ENCODE measurements at places on chromosomes 13 and 19.

DNA sequence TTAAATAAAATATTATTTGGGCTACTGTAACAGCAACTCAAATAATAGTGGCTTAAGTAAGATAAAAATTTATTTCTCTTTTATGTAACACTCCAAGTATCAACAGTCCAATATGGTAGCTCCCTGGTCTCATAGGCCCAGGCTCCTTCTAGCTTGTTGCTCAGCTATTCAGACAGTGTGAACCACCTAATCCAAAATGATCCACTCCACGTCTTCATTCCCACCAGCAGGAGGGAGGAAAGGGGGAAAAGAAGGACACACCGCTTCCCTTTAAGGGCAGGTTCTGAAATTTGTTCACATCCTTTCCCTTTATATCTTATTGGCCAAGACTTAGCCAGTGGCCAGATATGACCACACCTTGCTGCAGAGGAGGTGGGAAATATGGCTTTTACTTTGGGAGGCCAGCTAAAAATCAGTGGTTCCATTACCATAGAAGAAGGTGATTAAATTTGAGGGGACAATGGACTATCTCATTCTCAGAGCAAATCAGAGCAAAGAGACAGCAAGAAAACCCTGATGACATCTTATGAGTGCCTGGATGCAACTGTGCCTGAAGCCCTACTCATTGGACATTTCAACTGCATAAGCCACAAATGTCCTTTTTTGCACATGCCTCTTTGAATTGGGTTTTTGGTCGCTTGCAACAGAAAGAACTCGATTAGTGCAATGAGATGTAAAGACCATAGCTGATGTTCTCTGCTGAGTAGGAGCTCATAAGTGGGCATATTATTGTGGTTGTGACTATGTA, 7.0 kb upstream of the EPOR start:
- DNase-seq = no peak

GRCh38 chr19:32357720-32358119, 12.3 kb downstream of the ZNF507 start:
- DNase-seq = no peak

DNA sequence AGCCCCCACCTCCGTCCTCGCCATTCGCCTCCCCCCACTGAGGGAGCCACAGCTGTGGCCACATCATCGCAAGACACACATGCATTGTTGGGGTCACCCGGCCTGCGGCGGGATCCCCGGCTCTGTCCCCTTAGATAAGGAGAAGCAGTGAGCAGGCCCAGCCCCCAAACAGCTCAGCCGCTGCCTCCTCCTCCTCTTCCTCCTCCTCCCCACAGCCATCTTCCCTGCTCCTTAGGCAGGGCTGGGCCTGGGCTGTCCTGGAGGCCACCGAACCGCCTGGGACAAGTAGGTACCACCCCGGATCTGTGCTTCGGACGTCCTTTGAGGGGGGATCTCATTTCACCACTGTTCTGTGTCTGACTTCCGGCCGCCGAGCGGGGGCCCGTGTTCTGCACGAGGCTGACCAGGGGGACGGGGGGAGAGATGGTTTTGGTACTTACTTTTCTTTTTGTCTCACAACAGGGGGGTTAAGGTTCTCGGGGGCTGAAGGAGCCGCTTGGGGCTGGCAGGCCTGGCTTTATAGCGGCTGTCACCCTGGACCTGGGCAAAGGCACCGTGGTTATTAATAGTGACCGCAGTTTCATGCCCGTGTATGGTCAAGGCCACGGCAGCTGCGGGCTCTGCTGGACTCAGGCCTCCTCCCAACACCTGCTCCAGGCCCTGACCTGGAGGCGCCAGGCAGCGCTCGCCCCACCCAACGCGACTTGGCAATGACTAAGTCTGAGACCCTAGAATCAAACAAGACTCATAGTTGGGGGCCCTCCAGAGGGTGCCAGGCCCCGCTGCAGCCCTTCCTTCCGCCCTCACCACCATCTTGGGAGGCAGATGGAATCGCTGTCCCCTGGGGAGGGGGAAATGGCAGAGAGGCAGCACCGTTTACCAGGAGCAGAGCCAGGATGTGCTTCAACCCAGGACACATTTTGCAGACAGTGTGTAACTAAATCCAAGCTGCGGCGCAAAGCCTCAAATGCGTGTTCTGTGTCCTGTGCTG, 18.3 kb downstream of the NMRK2 start:
- no peak for DNase-seq

DNA sequence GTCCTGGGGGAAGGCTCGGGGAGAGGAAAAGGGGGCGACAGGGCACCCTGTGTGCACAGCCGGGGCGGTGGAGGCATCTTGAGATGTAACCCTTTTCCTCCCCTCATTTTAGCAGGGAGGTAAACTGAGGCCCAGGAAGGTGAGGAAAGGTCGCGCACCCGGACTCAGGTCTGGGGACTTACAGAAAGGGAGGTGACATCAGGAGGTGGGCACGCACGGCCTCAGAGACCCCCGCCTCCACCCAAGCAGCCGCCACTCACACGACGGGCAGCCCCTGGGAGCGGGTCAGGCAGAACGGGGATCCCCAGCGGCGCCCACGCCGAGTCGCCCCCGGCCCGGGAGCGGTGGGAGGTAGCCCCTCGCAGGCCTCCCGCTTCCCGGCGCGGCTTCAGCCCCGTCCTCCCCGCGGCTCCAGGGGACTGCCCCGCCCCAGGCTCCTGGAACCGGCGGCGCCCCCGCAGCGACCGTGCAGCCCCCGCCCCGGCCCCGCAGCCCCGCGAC, 477 bp downstream of the PIP5K1C start:
- DNase-seq = no peak

GRCh38 chr13:24672141-24673132, 7.8 kb upstream of the ATP12A start:
- DNase-seq = no peak

- DNase-seq = no peak
These were observed 25.2 kb downstream of the ZNF383 start for GRCh38 chr19:37243206-37243632.

- DNase-seq = no peak
These were observed 93.4 kb downstream of the FLT1 start for GRCh38 chr13:28401303-28402056.

DNA sequence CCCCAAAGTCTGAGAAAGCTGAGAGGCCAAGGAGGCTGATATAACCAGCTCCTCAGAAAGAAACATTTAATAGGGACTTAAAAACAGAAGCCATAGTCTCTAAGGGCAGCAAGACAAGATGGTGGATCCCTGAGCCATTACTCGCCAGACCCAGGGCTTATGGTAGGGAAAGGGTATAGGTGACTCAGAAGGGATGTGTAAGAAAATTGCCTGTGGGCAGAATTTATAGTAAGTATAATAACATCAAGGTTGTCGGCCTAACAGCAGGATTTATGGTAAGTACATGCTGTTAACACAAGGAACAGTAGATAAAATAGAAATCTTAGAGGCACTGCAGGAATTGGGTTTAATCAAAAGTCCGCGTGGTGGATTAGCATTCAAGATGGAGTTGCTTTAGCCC, 14.7 kb downstream of the KBTBD6 start:
- DNase-seq = no peak

- peak; percentile 51 for DNase-seq
These were observed 27.8 kb downstream of the EXOC3L2 start for GRCh38 chr19:45217193-45217956.

DNA sequence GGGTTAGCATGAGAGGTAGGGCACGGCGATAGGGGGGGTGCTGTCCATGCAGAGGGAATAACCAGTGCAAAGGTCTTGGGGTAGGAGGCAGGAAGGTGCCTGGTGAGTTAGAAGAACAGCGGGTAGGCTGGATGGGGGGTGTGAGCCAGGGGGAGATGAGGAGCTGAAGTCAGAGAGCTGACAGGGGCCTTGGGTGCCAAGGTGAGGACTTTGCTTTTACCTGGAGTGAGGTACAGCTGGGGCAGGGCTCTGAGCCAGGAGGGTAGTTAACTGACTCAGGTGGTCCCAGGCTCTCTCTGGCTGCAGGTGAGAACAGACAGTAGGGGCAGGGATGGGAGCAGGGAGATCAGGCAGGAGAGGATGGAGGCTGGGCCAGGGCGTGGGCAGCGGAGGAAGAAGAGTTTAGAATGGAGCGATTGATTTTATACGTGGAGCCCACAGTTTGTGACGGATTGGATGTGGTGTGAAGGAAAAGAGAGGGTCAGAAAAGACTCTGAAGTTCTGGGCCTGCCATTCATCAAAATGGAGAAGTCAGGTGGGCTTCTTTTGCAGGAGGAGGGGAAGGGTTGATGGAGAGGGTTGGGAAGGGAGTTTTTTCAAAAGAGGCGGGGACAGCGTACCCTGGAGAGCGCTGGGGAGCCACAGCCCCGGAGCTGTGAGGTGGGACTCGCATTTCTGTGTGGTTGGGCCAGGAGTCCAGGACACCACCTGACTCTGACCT, 1.2 kb upstream of the GRAMD1A start:
- DNase-seq = no peak

DNA sequence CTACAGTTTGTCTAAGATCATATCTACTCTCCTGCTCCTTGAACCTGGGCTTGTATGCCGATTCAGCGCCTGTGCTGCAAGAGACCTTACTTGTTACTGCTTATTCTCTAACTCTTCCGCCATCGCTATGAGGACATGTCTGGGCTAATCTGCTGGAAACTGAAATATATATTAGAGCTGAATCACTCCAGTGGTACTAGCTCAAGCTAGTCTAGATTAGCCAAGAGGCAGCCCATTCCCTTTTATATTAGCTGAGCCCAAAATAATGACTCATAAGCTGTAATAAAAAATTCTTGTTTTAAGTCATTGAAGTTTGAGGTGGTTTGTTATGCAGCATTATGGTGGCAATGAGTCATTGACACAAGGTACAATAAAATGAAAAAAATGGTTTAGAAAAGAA, 52.8 kb downstream of the SLC6A16 start:
- no peak for DNase-seq

GRCh38 chr13:72643311-72643989, 84.0 kb downstream of the MZT1 start:
- peak; percentile 35 for DNase-seq

DNA sequence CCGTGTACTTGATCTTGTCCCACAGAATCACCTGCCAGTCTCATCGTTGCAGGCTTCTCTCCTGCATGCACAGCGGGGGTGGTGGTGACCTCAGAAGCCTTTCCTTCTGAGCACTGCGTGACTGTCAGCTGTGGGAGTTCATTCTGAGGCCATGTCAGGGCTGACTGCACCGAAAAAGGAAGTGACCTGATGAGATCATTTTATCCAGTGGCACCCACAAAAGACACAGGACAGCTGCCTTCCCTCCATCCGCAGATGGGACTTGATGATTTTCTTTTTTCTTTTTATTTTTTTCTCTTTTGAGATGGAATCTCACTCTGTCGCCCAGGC, 89.7 kb downstream of the RAB20 start:
- DNase-seq = no peak

Data from neural progenitor cell (in vitro differentiated cells).